Left lung (tissue), 14 donors: ENCODE measurements at places on chromosomes 6 and 20. TPM values are rescaled to one million over a fixed set of nuclear protein-coding genes. Genes with fewer than 3 reads are reported as not detected.
A peak's percentile ranks its signal among the peaks of the same experiment; 100 is the strongest.

GRCh38 chr6:40894962-40895799 lies 143.8 kb downstream of the UNC5CL start:
- DNase-seq: peak; percentile 77

- DNase-seq: no peak
Observed at GRCh38 chr20:2972126-2972525, 71.3 kb upstream of the GNRH2 start.

The TEAD3 gene
- polyA plus RNA-seq: 49.6 TPM

DNA sequence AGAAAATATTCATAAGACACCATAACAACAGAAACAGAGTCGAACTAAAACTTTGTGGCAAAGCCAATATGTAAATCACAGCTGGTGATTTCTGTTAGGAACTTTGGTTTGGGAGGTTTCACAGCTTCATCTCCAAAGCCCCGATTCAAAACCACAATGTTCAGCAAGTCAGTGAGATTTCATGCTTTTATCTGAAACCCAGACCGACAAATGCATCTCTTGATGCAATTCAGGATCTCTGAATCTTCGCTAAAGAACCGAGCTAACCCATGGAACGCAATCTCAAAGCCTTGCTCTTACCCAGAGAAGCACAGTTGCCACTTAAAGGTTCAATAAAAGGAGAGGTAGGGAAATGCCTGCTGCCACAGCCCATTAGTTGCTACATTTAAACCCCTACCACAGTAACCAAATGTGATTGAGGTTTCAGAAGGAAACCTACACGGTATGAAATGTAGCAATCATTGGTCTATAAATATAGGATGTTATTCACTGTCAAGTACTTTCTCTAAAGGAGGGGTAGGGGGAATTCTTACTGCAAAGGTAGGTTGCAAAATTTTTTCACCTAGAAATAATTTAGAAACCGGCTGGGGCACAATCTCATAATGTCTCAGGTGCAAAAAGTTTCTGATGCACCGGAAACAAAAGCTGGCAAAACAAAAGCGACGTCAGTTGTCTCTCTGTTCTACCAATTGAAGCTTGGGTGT lies 381.0 kb upstream of the ARID1B start:
- no peak for DNase-seq

GRCh38 chr20:61662968-61663331 lies 402.7 kb downstream of the TAF4 start:
- DNase-seq: no peak

The VGLL2 gene
- not detected for polyA plus RNA-seq

The HDAC2 gene
- 228 TPM for polyA plus RNA-seq

The CD164 gene
- 292 TPM for polyA plus RNA-seq

The RPS21 gene
- 1,176 TPM for polyA plus RNA-seq

GRCh38 chr6:137754866-137755265 lies 112.2 kb upstream of the TNFAIP3 start:
- no peak for DNase-seq

DNA sequence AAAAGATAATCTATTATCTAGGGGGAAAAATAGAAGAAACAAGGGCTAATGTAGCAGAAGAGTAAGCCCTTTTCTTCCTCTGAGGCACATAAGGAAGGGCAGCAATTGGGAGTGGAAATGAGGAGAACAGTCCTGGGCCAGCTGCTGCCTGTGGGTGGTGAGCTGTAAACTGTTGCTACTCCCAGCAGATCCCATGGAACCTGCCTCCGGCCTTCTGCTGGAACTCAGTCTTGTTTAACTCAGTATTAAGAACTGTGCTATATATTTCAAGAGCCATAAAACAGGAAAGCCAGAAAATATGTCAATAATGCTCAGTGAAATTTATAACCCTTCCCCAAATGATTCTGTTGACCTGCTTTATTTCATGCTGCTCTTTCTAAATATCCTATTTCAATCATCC lies 464.2 kb downstream of the COL12A1 start:
- no peak for DNase-seq

DNA sequence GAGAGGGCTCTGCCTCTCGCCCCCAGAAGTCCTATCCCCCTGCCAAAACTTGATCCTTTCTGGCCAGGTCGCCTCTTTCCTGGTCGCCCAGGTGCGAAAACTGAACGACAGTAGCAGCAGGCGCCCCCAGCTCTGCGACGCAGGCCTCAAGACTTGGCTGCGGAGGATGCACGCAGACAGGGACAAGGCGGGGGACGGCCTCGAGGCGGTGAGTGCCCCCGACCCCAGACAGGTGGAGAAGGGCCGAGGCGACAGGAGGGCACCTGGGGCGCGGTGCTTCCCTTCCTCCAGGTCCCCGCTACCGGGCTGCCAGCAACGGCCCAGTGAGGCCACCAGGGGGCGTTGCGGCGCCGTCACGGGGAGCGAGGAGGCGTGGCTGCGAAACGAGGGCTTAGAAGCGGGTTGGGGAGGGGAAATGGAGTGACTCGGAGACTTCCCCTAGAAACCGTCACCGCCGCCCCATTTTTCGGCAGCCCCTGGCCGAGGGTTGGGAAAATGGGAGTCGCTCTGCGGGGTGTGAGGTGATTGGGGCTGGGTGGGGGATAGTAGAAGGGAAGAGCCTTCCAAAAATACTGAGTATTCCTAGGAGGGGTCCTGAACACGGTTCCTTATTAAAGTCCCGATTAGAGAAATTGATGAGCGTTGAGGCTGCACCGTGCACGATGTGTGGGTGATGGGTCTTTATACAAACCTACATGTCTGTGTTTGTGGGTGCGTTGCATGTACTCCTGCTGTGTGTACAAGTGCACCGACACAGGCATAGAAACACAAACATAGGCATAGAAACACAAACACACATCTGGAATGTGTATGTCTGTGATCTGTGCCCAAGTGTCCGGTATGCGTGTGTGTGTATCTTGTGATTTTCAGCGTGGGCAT lies 44.6 kb downstream of the ARHGAP40 start:
- DNase-seq: peak; percentile 95

The CDSN gene
- polyA plus RNA-seq: not detected
